ENCODE measurements at places on chromosomes 16 and 17. TPM values are rescaled to one million over a fixed set of nuclear protein-coding genes. Genes with fewer than 3 reads are reported as not detected.

PRSS33 gene
- not detected for polyA plus RNA-seq

ZFP90 gene
- 20.1 TPM for polyA plus RNA-seq

HSPB9 gene
- not detected for polyA plus RNA-seq

CUEDC1 gene
- polyA plus RNA-seq, result 48.5 TPM

CES3 gene
- 0.07 TPM for polyA plus RNA-seq

DPEP3 gene
- not detected for polyA plus RNA-seq

AANAT gene
- not detected for polyA plus RNA-seq

SLFN12 gene
- 16.5 TPM for polyA plus RNA-seq

CDH15 gene
- polyA plus RNA-seq, result 0.07 TPM

SLC6A2 gene
- polyA plus RNA-seq, result not detected

FAM171A2 gene
- 2.3 TPM for polyA plus RNA-seq

MYH1 gene
- polyA plus RNA-seq, result not detected

FBXL16 gene
- polyA plus RNA-seq, result 0.67 TPM

EVI2A gene
- polyA plus RNA-seq, result 0.49 TPM

C16orf92 gene
- polyA plus RNA-seq, result not detected

BAIAP3 gene
- 0.33 TPM for polyA plus RNA-seq

All from BJ (cell line).